Naive thymus-derived CD8-positive, alpha-beta T cell (primary cell): ENCODE measurements at places on chromosomes 5 and 9.

GRCh38 chr5:2602451-2603271, 148.8 kb downstream of the IRX2 start:
- no peak for DNase-seq

GRCh38 chr9:121298689-121299466, 30.9 kb downstream of the GSN start:
- no peak for DNase-seq

DNA sequence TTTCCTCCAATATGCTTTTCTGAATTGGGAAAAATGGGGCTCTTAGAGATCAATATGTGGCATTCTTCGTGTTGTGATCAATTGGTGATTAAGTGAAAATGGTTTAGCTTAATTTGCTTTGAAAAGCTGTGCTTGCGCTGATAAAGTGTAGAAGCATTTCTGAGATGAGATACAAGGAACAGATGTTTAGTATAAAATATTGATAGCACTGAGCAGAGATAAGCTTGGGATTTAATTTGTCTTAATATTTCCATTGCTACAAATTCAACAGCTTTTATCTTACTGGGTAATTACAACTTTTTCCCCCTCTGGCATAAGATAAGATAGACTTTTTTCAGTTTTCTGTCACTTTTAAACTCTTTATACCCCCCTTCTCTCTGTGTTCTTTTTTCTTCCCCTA, 2204.9 kb upstream of the WWC1 start:
- no peak for DNase-seq

- DNase-seq = no peak
Observed at GRCh38 chr5:11311272-11311671, 550.2 kb upstream of the DAP start.
